ENCODE measurements at places on chromosomes 6 and 20.

DNA sequence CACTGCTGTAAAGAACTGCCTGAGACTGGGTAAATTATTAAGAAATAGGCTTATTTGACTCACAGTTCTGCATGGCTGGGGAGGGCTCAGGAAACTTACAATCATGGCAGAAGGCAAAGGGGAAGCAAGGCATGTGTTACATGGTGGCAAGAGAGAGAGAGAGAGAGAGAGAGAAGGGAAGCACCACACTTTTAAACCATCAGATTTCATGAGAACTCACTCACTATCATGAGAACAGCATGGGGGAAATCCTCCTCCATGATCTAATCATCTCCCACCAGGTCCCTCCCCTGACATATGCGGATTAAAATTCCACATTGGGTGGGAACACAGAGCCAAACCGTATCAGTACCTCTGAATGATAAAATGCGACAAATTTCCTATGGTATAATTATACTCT is 203.9 kb upstream of the MARCKS start:
- DNase-seq, result no peak

- DNase-seq, result no peak
These were observed 8.5 kb downstream of the C6orf89 start for GRCh38 chr6:36893976-36894932.

- DNase-seq, result no peak
These were observed 183.6 kb upstream of the PRDM1 start for GRCh38 chr6:105902401-105903031.

- DNase-seq, result no peak
These were observed 44.9 kb downstream of the TPD52L1 start for GRCh38 chr6:125198398-125198937.

DNA sequence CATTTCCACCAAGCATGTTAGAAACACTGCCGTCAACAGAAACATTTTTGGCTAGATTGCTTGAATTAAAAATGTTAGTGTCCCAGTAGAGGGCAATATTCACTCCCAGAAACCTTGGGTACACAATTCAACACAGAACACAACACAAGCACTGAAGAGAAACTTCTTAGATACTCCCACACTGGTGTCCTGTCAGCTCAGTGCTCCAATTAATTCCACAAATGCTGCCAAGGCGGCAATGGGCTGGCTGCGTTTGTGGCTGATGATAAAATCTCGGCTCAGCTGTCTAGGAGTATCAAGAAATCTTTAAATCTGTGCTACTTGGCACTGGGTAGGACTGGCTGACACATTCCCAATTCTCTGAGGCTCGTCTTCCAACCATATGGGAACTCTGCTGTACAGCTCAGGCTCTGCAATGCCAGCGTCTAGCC is 39.3 kb downstream of the BEND3 start:
- no peak for DNase-seq

All from stimulated activated CD4-positive, alpha-beta T cell treated with anti-CD3 and anti-CD28 coated beads, Interleukin-1b, Interleukin-23, amount 100 ng/mL, for 1 hour (primary cell).